ENCODE measurements at places on chromosomes 3 and 15.

GRCh38 chr3:50264383-50264963, 4.5 kb upstream of the SEMA3B start:
- DNase-seq = peak; percentile 81

DNA sequence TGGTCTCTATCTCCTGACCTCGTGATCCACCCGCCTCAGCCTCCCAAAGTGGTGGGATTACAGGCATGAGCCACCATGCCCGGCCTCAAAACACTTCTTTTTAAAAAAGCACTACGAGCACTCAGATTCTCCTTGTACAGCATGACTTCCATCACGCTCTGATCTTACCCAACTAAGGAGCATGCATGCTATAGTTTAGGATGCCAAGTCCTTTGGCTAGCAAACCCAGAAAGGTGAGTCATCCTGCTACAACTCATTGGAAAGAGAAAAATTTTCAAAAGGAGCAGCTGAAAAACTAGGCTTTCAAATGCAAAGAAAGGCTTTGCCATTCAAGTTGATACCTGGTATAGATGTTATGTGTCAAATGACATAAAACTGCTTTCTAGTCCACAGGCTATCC, 70.3 kb upstream of the PRICKLE2 start:
- DNase-seq = peak; percentile 78

DNA sequence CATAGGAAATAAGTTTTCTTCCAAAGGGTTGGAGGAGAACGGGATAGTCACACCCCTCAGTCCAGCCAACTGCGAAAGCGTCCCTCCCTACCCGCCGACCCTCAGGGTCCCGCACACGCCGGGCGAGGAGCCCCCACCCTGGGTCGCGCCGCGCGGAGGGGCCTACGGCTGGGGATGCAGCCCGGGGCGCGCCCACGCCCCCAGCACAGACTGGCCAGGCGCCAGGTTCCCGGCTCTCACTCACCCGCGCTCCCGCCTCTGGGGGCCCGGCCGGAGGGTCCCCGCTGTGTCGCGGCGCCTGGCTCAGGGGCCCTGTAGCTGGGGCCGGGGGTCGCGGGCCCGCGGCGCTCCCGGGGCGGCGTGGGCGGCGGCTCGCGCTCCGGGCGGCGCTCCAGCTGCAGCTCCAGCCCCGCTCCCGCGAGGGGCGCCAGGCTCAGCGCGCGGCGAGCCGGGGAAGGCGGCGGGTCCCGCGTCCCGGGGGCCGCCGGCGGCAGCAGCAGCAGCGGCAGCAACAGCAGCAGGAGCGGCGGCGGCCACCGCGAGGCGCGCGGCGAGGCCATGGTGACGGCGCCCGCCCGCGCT, 375 bp downstream of the HEG1 start:
- DNase-seq = no peak

- no peak for DNase-seq
These were observed 144.4 kb downstream of the MYLK start for GRCh38 chr3:123739754-123740153.

- DNase-seq = no peak
These were observed 109.6 kb downstream of the OXSM start for GRCh38 chr3:25899352-25900101.

- DNase-seq = no peak
These were observed 564.7 kb downstream of the AGBL1 start for GRCh38 chr15:86644339-86644738.

DNA sequence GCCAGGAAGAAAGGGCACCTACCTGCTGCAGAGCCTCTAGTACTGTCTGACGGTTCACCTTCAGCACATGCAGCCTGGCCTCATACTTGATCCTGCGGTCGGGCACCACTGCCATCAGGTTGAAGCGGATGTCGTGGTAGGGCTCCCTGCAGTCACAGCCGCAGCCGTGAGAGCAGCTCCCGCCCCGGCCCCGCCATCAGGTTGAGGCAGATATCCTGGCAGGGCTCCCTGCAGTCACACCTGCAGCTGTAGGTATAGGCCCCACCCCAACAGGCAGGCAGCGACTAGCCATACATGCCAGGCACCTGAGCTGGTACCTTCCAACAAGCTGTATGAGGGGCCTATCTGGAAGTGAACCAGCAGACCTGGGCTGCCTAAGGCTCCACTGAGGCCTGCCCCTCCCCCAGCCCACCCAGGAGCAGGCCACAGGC, 38.7 kb downstream of the SEMA3G start:
- DNase-seq = no peak
